ENCODE measurements at places on chromosomes 1 and 21. TPM values are rescaled to one million over a fixed set of nuclear protein-coding genes. Genes with fewer than 3 reads are reported as not detected.

TMEM82 gene
- not detected for total RNA-seq

LCK gene
- 422 TPM for total RNA-seq

NCSTN gene
- 76.8 TPM for total RNA-seq

MPL gene
- not detected for total RNA-seq

KLF18 gene
- not detected for total RNA-seq

CCDC30 gene
- total RNA-seq: 2.2 TPM

MNDA gene
- total RNA-seq: not detected

COL24A1 gene
- not detected for total RNA-seq

GBP4 gene
- 76.5 TPM for total RNA-seq

NR1I3 gene
- total RNA-seq: not detected

OVAAL gene
- total RNA-seq: not detected

CRP gene
- not detected for total RNA-seq

HHAT gene
- 0.73 TPM for total RNA-seq

RPRD2 gene
- 33.2 TPM for total RNA-seq

NIBAN1 gene
- total RNA-seq: 57.4 TPM

GJB3 gene
- total RNA-seq: not detected

ZNF695 gene
- total RNA-seq: 0.95 TPM

TMEM53 gene
- total RNA-seq: 4.0 TPM

CR1L gene
- total RNA-seq: not detected

RGS4 gene
- total RNA-seq: not detected

SPRR1B gene
- not detected for total RNA-seq

FHL3 gene
- total RNA-seq: 14.7 TPM

KIF21B gene
- 87.2 TPM for total RNA-seq

CLCA4 gene
- total RNA-seq: not detected

ADAM30 gene
- not detected for total RNA-seq

LCE1E gene
- total RNA-seq: not detected

RXFP4 gene
- total RNA-seq: 0.14 TPM

MRPL37 gene
- 109 TPM for total RNA-seq

NBPF14 gene
- 28.1 TPM for total RNA-seq

AADACL4 gene
- total RNA-seq: not detected

EVI5 gene
- 3.5 TPM for total RNA-seq

INAVA gene
- not detected for total RNA-seq

FTCD gene
- total RNA-seq: 0.25 TPM

LHX8 gene
- not detected for total RNA-seq

ESRRG gene
- total RNA-seq: not detected

BCAN gene
- total RNA-seq: not detected

SMIM1 gene
- not detected for total RNA-seq

FAM229A gene
- 7.9 TPM for total RNA-seq

BARHL2 gene
- total RNA-seq: not detected

CD48 gene
- total RNA-seq: 204 TPM

HCRTR1 gene
- not detected for total RNA-seq

CENPS gene
- 16.3 TPM for total RNA-seq

RIIAD1 gene
- not detected for total RNA-seq

CORT gene
- 0.48 TPM for total RNA-seq

AGMAT gene
- total RNA-seq: 20.2 TPM

LRRC39 gene
- 0.64 TPM for total RNA-seq

CR1 gene
- 0.14 TPM for total RNA-seq
